ENCODE measurements at places on chromosomes 4 and X.

- no peak for DNase-seq
These were observed 48.6 kb downstream of the ADGRL3 start for GRCh38 chr4:61248705-61249104.

- no peak for DNase-seq
These were observed 158.4 kb downstream of the TENT5D start for GRCh38 chrX:80578517-80579105.

GRCh38 chr4:102572452-102572851, 71.3 kb downstream of the NFKB1 start:
- no peak for DNase-seq

GRCh38 chrX:68363984-68364383, 69.3 kb downstream of the OPHN1 start:
- DNase-seq, result no peak

GRCh38 chr4:172995161-172995560, 173.4 kb upstream of the GALNT7 start:
- no peak for DNase-seq

GRCh38 chrX:150100261-150100660, 162.0 kb upstream of the EOLA2 start:
- no peak for DNase-seq

DNA sequence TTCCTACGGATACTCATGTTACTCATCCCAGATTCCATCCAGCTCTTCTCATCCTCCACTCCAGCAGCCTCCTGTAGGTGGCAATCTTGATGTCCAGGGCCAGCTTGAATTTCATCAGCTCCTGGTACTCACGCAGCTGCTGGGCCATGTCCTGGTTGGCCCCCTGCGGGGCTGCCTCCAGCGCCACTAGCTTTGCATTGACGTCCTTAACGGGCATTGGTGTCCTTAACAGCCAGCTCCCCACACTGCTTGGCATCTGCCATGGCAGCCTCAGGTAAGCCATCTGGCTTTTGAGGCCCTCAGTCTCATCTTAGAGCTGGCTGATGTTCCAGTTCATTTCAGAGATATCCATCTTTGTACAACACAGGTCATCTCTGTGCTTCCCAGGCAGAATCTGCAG, 223.7 kb downstream of the FGF13 start:
- DNase-seq, result no peak

- DNase-seq, result no peak
These were observed 168.9 kb upstream of the EDNRA start for GRCh38 chr4:147311956-147312355.

- no peak for DNase-seq
These were observed 22.9 kb upstream of the TRIM2 start for GRCh38 chr4:153181293-153181692.
